CD4-positive, alpha-beta T cell treated with Interferon alpha-2 for 1 hour (primary cell): ENCODE measurements at places on chromosomes 1 and 21.

DNA sequence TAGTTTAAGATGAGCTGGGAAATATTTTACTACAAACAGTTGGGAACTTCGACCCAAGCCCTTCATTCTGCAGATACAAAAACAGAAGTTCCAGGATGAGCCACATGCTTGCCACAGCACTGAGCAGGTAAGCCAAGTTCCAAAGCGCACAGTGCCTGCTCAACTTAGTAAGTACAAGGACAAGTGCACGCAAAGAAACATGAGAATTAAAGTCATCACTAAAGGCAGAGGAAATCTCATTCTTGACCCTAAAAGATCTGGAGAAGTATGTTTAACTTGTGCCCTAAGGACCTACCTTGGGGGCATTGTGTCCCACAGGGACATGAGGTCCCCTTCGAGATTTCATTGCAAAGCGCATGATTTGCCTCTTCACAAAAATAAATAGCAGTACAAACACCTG lies 1.2 kb upstream of the UBAP2L start:
- no peak for DNase-seq

DNA sequence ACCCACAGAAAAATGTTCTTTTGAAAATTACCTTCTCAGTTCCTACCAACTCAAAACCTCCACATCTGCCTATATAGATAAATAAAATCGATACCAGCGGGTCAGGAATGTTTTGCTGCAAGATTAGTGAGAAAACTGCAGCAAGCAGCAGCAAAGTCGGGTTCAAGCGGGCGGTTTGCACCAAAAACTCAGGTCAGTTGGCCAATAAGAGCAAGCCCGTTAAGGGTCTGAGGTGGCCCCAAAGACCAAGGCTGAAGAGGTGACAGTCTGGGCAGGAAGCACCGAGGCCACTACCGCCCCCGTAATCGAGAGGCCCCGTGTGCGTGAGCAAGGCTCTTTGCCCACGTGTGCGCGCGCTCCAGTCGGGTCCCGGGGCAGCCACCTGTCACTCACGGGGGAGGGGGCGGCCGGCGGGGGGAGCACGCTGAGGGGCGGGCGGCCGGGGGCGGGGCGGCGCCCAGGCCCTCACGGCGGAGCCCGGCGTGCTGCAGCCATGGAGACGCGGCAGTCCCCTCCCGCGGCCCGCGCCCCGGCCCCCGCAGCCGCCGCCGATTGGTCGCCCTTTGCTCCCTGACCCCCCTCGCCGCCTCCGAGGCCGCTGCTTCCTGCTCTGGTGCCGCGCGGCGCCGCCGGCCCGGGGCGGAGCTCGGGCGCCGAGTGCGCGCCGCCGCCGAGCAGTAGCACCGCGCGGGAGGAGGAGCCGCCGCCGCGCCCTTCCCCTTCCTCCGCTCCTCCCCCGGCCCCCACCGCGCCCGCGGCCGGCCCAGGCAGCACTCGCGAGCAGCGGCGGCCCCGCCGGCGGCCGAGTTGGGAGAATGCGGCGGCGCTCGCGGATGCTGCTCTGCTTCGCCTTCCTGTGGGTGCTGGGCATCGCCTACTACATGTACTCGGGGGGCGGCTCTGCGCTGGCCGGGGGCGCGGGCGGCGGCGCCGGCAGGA lies at the start of gene GALNT2:
GALNT2 (plus strand) TSS at position 773 of the 939 bp plus-strand sequence; CDS start at position 816, 43 bp downstream.
- peak; percentile 90 for DNase-seq

DNA sequence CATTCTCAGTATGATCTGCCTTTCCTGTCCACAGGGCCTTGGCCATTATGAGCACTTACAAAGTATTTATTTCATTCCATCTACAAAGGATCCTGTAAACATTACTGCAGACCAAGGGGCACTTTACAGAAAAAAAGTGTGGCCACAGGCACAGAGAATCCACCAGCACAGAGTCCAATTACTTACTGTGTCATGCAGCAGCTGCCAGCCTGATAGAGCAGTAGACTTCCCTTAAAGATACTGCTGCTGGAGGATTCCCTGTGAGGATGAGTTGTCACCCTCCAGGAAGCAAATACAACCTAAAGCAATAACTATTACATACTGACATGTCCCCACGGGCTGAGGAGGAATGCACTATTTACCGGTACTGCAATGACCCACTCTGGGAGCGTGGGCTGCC lies 97.1 kb upstream of the COG2 start:
- no peak for DNase-seq

DNA sequence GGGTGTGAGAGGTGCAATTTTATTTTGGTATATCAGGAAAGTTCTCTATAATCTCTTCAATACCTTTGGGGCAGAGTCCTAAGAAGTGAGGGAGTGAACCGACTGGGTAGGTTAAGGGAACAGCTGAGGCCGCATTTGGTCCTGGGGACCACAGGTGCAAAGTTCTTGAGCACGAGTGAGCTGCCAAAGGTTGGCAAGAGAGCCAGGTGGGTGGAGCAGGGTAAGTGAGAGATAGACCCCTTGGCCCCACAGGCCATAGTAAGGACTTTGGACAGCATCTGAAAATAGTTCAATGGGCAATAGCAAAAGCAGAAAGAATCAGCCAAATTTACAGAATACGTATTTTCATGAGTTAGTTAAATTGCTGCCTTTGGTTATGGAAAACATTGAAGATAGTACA lies 11.0 kb upstream of the NID1 start:
- no peak for DNase-seq

GRCh38 chr1:100034470-100034869 lies 64.7 kb downstream of the SLC35A3 start:
- no peak for DNase-seq

GRCh38 chr21:24259241-24259640 lies 1348.0 kb downstream of the MRPL39 start:
- no peak for DNase-seq
